ENCODE measurements at places on chromosomes 6 and 20.

DNA sequence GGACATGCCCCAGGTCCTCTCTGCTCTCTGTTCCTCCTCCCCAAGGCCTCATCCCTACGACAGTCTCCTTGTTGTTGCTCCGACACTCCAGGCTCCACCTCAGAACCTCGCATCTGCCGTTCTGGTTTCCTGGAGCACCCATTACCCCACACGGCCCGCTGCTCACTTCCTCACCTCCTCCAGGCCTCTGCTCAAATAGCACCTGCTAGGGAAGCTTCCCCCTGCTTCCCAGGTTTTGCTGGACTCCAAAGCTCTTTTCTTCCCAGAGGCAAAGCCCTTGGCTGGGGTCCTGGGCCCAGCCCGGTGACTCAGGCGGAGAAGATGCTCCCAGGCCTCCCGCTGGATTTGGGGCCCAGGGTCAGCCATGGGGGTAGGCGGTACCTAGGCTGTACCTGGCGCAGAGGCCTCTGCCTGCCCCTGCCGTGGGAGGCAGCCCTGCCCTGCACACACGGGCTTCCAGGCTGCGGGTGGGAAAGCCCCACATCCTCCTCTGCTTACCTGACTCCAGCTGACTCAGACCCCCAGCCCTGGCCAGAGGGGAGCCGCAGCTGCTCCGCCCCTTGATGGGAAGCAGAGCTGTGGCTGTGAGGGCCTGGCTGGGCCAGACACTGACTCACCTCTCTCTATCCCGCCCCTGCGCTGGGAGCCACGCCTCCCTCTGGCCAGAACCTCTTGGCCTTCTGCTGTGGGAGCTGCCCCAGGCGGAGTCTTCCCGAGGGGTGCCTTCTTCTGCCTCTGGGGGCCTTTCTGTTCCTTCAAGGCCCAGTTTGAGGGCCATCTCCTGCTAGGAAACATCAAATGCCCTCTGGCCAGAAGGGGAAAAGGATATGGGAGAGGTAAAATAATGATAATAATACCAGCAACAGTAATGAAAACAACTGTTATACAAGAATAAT lies 130.5 kb downstream of the CEBPB start:
- DNase-seq, result peak; percentile 88

DNA sequence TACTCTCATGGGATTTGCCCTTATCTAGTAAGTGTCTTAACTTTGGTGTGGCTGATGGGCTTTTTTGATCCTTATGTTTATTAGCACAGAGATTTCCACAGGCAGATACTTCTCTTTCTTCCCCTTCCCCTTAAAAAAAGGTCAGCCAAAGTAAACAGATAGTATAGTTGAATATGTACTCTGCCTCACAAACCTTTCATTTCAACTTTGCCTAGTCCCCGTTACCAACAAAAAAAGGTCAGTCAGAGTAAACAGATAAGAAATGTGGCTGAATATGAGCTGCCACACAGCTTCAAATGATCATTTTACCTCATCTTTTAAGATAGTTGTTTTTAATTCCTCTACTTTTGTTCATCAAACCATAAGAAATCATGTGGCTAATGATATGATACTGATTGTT lies 34.1 kb upstream of the SLC35D3 start:
- no peak for DNase-seq

- DNase-seq, result no peak
Measured at GRCh38 chr6:154954347-154954746, 40.8 kb upstream of the TIAM2 start.

- peak; percentile 96 for DNase-seq
Measured at GRCh38 chr20:53926428-53927028, 143.9 kb downstream of the BCAS1 start.

- DNase-seq, result no peak
Measured at GRCh38 chr6:32252331-32253009, 28.6 kb upstream of the NOTCH4 start.
